ENCODE measurements at places on chromosomes 6 and 20.

GRCh38 chr20:46903256-46903655 lies 8.6 kb downstream of the EYA2 start:
- no peak for DNase-seq

DNA sequence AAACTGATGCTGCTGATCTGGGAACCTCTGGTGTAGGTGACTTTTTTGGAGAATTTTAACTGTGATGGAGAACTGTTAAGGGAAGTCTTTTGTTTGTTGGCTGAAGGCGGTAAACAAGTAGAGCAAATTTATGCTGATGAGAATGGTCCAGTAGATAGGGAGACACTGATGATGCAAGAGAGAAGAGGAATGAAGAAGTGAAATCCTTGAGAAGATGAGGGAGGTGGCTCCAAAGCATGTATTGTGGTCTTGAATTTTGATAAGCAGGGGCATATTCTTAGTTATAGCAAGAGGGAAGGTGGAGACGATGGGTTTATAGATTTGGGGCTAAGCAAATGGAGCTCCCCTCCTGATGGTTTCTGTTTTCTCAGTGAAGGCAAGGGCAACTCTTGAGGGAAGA lies 22.0 kb downstream of the MAPK14 start:
- no peak for DNase-seq

DNA sequence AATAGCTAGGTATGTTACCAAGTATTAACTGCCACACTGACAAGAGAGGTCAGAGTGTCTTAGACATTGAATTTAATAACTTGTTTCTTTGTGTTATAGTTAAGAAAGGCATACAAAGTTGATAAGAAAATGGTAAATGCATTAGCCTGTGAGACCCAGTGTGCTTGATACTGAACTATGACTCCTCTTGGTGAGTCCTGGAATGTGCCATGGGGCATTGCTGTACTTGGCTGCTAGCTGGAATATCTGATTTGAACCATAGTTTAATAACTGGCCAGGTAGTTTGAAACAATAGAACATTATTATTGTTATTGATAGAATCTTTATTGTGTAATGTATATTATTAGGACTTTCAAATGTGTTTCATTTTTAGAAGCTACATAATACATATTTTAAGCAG lies 70.0 kb downstream of the ZFAND3 start:
- no peak for DNase-seq

- no peak for DNase-seq
These were observed 6.3 kb downstream of the ACOT8 start for GRCh38 chr20:45850926-45851325.

- peak; percentile 23 for DNase-seq
These were observed 216.2 kb downstream of the CD83 start for GRCh38 chr6:14333556-14334305.

- DNase-seq, result no peak
These were observed 66.6 kb downstream of the SNX5 start for GRCh38 chr20:17901971-17902370.

Data from kidney glomerular epithelial cell (primary cell).